Skeletal muscle cell (primary cell): ENCODE measurements at places on chromosomes 5 and 9.

GRCh38 chr9:89405826-89406225 lies 87.5 kb downstream of the SECISBP2 start:
- no peak for DNase-seq

- DNase-seq, result no peak
Measured at GRCh38 chr9:86645303-86645702, 291.1 kb upstream of the TUT7 start.

DNA sequence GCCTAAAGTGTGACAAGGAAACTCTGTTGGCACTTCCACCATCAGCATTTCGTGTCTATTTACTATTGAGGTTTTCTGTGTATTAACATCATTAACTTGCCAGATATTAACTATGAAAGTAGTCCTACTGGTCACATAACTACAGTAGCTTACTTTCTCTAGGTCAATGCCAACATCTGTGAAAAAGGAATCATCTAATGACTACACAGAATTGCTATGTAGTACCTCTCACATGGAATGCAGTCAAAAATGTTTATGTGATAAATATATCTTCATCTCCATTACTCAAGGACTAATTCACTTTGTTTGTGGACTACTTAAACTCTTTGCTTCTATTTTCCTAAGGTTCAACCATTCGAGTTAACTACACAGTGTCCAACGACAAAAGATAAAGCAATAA lies 2.1 kb downstream of the SCAI start:
- DNase-seq, result no peak

- DNase-seq, result no peak
Measured at GRCh38 chr9:87080512-87081264, 133.4 kb upstream of the GAS1 start.

GRCh38 chr5:124909734-124910133 lies 163.3 kb upstream of the ZNF608 start:
- no peak for DNase-seq

GRCh38 chr5:9972059-9972458 lies 277.6 kb downstream of the ATPSCKMT start:
- DNase-seq, result no peak

GRCh38 chr5:138754699-138755057 lies 1.5 kb downstream of the CTNNA1 start:
- DNase-seq, result no peak

DNA sequence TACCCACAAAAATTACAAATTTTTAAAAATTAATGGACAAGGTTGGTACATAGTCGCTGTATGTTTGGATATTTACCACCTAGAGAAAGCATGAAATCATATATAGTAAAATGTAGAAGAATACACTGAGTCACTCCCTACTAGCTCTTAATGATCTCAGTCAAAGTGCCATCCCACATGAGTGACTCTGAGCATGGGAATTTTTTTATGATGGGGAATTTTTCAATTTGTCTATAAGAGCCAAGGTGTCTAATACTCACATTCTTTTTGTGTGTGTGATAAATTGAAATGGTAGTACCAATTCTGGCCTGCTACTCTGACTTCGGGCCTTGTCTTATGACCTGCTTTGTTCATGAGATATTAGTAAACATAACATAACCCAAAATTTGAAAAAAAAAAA lies 483.2 kb downstream of the CDH10 start:
- no peak for DNase-seq

GRCh38 chr9:90343366-90343765 lies 299.3 kb downstream of the DIRAS2 start:
- DNase-seq, result no peak

DNA sequence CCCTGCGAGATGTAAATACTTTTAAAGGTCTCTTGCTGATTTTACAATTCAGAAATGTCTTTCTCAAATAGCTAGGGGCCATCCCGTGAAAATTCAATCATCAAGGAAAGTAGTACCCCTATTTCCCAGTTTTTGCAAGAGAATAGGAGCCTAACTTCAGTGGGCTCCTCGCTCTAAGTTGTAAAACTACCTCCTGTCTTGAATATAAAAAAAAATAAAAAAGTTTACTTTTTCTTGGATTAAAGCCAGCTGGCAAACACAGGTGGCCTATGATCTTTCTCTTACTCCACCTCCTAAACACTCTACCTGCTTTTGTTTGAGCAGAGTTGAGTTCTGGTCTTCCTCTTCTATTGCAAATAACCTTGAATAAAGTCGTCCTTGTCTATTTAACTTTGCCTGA lies 79.4 kb downstream of the SLCO4C1 start:
- no peak for DNase-seq

DNA sequence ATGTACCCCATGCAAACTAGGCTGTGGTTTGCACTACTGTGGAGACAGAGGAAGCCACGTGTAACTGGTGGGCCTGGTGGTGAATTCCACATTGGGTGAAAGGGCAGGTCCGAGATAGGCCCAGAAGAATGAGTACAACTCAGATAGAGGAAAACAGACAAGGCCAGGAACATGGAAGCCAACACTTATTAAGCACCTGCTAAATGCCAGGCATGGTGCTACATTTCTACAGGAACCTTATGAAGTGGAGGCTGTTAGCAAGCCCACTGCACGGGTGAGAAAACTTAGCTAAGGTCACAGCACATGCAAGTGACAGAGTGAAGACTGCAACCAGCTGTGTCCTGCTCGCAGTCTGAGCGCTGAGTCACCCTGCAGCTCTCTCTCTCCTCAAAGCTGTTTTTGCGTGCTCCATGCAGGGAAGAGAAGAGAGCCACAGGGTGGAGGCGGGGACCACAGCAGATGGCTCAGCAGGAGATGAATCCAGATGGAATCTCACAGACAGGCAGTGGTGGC lies 65.5 kb upstream of the SPTLC1 start:
- DNase-seq, result peak; percentile 71

DNA sequence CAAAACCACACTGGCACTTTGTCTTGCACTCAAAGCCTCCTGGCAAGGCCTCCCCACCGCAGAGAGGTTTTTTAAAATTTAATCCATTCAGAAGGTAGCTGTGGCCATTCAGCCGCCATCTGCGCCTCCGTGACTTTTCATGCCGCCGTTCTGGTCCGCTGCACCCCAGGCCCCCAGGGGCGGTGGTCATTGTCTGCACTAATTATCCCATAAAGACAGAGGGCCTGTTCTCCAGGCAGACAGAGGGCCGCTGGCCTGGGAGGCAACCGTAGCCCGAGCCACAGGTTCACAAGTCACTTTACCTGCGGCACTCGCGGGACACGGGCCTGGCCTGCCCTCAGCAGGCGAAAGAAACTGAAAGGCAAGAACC lies 49.4 kb downstream of the EXD3 start:
- no peak for DNase-seq

DNA sequence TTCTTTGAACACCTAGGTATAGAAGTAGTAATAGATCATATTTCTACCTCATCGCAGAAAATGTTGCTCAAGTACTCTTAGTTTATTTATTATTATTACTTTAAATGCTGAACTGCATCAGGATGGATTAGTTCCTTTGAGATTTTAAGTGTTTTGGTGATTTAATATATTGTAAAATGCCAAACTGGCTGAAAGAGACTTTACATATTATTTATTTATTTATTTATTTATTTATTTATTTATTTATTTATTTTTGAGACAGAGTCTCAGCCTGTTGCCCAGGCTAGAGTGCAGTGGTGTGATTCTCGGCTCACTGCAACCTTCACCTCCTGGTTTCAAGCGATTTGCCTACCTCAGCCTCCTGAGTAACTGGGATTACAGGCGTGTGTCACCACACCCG lies 42.3 kb downstream of the LMNB1 start:
- DNase-seq, result no peak

- DNase-seq, result no peak
Measured at GRCh38 chr5:150486402-150487198, 21.3 kb upstream of the NDST1 start.

GRCh38 chr5:151144922-151145321 lies 12.7 kb downstream of the ANXA6 start:
- DNase-seq, result no peak

DNA sequence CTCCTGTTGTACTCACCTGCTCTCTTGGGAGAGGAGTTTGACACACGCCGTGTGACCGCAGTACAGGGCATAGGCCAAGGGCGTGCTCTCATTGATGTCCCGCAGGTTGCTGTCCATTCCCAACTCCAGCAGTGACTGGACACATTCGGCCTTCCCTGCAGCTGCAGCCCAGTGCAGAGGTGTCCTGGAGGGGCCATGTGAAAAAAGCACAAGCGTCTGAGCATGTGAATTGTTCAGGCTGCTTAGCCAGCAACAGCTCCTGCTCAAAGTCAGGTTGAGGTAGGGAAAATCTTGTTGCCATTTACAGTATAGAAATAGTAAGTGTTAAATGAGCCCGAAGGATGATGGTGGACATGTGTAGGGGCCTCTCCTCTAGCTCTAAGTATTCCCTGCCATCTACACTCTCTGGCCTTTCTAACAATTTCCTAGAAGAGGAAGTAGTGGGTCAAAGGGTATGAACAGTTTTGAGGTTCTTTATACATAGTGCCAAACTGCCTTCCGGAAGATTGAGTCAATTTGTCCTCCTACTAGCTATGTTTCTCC lies 116.5 kb downstream of the ANKRD55 start:
- no peak for DNase-seq

DNA sequence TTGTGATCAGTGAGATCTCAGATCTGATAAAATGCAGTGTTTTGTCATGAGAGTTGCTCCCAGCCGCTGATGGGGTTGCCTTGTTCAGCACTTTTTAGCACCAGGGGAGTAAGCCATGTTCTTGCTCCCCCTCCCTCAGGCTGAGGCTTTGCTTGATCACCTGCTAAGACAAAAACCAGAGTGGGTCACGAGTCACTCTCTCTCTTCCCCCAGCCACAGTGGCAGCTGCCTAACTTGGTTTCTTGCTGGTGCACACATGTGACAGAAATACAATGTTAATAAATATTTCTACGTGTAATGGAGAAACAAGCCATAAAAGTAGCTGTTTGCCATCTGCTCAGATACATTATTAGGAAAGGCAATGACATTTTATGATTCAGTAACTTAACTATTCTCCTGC lies 212.4 kb upstream of the DMRT1 start:
- DNase-seq, result no peak

DNA sequence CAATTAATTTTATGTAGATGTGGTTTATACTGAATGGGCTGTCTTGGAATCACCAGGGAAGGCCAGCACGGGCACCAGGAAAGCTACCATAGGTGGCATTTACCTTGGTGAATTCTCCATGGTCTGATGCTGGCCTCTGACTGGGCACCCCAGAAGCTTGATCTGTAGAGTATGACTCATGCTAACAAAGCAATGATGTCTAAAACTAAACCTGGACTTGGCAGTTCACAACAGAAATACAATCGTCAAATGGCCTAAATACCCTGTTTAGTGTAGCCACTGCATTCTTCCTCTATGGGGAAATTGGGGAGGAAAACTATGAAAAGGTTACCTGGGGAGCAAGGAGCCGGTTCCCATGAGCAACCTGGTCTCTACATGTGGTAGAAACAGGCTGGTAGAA lies 98.0 kb downstream of the ATPSCKMT start:
- no peak for DNase-seq

DNA sequence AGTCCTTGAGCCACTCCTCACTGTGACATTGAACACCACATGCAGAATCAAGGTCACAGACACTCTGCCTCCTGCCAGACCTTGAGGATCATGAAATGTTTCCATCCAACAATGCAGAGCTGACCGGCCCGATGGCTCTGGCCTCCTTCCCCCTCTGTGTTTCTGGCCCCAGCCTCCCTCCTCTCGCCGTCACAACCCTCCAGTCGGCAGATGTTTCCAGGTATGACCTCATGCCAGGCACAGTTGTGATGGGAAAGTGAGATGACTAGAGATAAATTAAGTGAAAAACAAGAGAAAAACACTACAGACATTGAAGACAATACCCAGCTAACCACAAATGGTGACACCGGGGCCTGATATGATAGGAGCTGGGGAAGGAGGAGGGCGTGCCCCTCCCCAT lies 9.8 kb downstream of the NTNG2 start:
- DNase-seq, result no peak

DNA sequence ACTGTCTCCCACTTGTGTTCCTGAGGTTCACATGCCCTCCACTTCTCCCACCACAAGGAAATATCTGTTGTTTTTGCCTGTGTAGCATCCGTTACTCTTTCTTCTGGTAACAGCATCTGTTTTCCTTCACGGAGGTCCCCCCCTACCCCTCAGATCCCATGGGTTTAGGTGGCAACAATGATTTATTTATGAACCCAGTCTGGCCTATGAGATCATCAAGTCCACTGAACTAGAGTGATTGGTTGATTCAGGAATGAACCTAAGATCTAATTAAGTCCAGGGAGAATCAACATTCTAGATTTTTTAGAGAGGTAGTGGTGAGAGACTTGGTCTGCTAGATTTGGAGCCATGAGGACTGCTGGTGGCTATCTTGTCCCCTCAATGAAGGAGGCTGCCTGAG lies 166.8 kb downstream of the NR3C1 start:
- no peak for DNase-seq

GRCh38 chr9:92659601-92660000 lies 10.3 kb downstream of the IPPK start:
- no peak for DNase-seq

DNA sequence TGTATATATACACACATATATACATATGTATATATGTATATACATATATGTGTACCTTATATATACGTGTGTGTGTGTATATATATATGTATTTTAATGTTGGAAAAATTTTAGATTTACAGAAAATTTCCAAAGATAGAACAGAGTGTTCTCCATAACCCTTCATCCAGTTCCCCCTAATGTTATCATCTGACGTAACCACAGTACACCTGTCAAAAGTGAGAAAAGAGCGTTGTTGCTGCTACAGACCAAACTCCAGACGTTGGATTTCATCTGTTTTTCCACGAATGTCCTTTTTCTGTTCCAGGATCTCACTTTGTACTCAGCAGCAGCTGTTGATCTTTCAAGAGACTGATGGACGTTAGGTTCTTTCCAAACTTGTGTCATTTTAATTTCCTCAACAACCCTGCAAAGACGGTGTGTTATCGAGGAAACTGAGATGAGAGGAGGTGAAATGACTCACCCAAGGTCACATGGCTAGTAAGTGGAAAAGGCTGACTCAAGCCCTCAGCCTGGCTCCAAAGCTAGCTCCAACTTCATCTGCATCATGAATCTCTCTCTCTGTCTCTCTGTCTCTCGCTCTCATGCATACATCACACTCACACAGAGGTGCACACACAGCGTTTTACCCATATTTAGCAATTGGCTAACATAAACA lies 17.0 kb upstream of the NTNG2 start:
- DNase-seq, result no peak

DNA sequence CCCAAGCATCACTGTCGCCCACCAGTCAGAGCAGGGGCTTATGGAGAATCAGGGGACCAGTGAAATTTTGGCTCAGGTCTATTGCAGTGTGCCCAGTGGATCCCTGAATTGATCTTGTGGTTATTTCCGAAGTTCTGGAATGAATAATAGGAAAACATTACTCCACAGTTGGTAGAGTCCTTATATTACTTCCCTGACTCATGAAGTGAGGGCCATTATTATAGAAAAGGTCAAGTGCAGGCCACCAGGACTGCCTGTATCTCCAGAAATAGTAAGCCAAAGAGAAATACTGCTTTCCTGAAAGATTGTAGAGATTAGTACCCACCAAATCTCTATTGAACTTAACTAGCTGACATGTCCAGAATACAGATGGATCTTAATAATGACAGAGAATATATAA lies 335.0 kb downstream of the NPR3 start:
- DNase-seq, result no peak
